ENCODE measurements at places on chromosomes 4 and X.
A peak's percentile ranks its signal among the peaks of the same experiment; 100 is the strongest.

DNA sequence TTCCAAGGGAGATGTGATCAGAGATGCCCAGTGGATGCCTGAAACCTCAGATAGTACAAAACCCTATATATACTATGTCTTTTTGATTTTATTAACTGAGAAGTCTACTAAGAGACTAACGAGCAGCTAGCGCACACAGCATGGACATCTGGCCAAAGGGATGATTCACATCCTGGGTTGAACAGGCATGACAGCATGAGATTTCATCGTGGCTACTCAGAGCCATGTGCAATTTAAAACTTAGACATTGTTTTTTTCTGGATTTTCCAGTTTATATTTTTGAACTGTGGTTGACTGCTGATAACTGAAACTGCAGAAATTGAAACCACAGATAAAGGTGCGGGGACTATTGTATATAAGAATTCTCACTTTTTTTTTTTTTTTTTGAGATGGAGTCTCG, 2252.9 kb upstream of the AGA start:
- no peak for DNase-seq

DNA sequence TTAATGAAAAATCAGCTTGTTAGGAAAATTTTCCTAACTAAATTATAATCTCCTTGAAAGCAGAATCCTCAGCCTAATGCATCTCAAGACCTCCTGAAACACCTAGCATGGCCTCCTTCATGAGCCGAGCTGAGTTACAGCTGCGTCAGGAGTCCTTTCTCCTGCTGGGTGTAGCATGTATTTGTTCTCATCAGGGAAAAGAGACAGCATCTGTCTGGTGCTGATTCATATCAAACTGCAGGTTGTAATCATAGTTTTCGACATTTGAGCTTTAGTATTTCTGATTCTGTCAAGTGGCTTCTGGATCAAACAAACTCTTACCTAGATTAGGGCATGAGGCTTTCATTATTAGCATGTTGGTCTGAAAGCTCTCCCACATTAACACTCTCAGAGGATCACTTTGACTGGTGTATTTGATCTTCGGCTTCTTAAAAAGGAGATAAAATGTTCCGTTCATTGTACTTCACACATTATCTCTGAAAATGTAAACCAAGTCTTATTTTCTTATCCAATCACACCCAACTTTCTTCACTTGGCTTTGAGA, 140.1 kb upstream of the FRG1 start:
- DNase-seq, result no peak

DNA sequence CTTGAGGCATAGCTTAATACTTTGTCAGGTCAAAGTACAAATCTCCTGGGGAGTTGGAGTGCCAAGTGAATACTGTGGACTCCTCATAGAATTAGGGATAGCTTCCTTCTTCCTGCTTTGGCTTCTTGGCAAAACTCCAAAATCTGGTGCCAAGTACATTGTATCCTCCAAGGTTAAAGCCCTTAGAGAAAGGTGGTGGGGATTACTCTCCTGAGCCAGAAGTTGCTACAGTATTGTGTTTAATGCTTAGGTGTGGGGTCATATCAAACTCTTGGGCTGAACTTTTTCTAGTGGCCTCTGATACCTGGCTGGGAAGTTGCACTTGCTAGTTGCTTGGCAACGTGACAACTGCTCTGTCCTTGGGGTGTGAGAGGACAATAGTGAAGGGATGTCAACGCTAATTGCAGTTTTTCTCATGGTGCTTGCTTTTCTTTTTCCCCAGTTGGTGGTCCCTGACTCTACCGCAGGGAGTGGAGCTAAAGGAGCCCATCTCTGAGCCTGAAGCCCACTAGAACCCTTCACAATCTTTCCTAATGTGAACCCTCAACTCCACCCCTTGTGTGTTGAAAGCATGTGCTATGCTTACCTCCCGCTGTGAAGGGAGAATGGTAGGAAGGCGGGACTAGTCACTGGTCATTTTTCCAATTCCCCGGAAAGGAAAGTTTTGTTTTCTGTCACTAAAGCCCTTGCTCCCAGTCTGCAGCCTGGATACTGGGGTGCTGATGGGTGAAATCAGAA, 35.5 kb downstream of the DLG3 start:
- DNase-seq, result no peak

GRCh38 chrX:130981836-130982235, 76.3 kb upstream of the ARHGAP36 start:
- no peak for DNase-seq

DNA sequence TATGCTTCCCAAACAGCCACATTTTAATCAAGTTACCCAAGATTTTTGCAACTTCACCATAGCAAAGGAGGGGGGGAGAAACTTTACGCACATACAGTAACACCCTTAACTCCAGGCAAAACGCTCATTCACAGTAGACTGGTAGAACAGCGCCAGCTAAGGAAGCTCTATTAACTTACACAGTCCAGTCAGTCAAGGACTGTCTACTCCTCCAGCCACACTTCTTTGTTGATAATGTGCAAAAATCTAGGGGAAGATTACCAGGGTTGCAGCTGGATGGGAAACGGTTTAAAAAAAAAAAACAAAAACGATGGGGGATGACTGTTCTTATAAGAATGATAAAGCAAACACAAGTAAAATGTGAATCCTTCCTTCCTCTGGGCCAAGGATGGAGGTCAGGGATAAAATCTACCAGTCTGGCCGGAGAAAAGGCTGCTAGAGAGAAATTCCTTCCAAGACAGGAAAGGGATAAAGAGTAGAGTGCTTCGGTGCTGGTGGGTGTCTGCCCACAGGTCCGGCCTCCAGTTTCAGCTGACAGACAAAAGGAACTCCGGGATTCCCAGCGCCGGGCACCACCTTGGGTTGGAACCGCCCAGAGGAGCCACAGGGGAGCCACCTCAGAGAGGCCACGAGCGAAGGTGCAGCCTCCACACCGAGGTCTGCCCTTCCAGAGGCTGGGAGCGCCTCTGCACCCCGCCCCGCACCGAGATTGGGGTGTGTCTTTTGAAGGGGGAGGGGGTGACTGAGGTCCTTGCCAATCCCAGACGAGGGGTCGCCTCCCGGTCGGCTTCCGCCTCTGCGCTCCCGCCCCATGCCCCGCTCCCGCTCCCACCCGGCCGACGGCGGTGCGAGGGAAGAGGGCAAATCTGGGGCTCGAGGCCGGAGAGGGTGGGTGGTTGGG, 811 bp downstream of the ANKRD50 start:
- DNase-seq, result peak; percentile 27

DNA sequence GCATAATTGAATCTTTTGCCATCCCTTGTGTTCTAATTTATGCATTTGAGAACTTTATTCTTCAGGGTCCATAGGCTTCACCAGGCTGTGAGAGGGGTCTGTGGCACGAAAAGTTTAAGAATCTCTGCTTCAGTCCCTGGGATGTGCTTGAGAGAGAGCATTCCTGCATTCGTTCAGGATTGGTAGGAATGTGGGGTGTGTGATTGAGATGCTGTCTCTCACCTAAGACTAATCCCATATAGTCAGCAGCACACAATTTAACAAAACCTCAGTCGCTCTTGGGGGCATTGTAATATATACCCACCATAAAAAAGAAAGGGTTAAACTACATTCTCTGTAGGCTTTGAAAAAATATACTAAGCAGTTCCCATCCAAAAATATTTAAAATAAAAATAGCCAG, 41.7 kb downstream of the PTTG2 start:
- no peak for DNase-seq

GRCh38 chrX:91108761-91109160, 325.9 kb upstream of the PABPC5 start:
- no peak for DNase-seq

DNA sequence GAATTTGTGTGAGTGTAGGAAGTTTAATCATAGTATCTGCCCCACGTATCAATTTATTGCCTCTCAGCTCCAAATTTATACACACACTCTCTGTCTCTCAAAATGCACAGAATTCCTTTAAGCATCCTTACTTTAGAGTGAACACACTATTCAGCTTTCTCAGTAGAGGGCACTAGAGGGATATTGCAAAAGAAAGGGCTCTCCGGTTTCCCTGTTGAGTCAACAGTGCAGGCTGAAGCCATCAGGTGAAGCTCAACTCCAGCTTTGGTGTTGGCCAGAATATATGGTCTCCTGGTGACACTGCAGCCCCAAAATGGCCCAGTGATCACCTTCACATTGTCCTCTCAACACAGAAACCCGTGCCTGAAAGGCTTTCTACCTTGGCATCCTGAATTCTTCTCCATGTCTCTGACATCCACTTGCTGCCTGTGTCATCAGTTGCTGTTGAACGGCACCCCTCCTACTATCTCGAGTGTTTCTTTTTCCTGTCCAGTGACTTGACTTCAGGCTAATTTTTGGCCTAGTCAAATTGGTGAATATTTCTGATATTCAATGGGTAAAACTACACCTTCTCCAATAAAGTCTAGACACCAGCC, 670.5 kb downstream of the GABRG1 start:
- peak; percentile 34 for DNase-seq

- DNase-seq, result no peak
These were observed 18.9 kb downstream of the TMPRSS11E start for GRCh38 chr4:68466185-68466584.

DNA sequence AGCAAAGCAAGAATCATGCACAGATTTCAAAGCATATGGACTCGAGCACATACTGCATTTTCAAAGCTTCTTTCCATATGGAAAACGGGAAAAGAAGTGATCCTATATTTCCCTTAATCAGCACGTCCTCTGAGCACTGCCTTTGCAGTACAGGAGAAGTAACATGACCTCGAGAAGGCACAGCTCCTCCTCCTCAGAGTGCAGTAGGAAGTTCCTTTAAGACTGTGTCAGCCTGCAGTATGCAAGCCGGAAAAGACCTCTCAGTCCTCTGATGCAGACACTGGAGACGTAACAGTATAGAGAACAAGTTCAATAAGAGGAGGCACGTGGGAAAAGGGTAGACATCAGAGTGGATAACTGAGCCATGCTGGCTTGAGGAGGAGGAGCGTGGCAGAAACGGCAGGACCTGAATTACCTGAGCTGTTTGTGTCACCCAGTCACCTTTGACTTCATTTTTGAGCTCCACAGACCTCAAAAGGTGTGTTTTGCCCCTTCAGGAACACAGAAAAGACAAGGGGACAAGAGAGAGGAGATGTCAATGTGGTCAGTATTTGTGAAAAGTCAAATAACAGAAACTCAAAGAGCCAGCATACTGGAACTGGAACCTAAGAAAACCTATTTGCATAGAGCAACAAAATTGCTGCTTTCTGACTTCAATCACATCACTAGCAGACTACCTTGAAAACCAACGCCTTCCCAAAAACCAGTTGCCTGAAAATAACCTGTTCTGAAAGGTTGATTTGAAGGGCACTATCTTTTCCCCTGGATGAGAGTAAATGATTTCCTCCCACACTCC, 20.8 kb downstream of the IRF2 start:
- peak; percentile 72 for DNase-seq

GRCh38 chr4:732486-732885, 26.9 kb downstream of the PCGF3 start:
- DNase-seq, result no peak

- DNase-seq, result no peak
These were observed 331.7 kb downstream of the HNRNPD start for GRCh38 chr4:82042042-82042441.

GRCh38 chr4:125316401-125316790, 1.6 kb downstream of the FAT4 start:
- peak; percentile 30 for DNase-seq

GRCh38 chr4:71446479-71447081, 107.8 kb downstream of the SLC4A4 start:
- DNase-seq, result no peak

GRCh38 chr4:41927796-41928499, 7.3 kb upstream of the TMEM33 start:
- DNase-seq, result no peak

GRCh38 chr4:147289181-147289580, 191.7 kb upstream of the EDNRA start:
- DNase-seq, result no peak

GRCh38 chr4:15542760-15543159, 73.1 kb downstream of the CC2D2A start:
- DNase-seq, result no peak

- DNase-seq, result no peak
These were observed 633.6 kb downstream of the SPRY1 start for GRCh38 chr4:124030147-124030546.

- no peak for DNase-seq
These were observed 209.7 kb upstream of the PRPS2 start for GRCh38 chrX:12581546-12581945.

GRCh38 chrX:68232206-68232605, 201.1 kb downstream of the OPHN1 start:
- DNase-seq, result no peak

DNA sequence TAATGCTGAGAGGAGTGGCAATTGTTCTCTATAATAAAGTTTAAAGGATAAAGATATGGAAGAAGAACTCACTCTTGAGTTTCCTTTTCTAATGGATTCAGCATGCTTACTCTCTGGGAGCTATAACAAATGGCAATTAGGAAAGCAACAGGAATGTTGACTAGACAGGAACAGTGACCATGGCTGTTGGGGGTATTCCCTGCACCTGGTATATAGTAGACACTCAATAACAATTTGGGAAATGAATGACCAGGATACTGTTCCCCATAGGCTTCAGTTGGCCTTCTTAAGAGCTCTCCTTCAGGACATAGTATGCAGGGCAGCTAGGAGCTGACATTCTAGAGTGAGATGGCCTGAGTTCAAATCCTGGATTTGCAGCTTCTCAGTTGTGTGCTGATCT, 1.8 kb downstream of the LIMCH1 start:
- DNase-seq, result no peak

GRCh38 chrX:101079736-101080270, 1.1 kb downstream of the TMEM35A start:
- DNase-seq, result no peak

Measured in GM13976 (cell line).